Stimulated activated CD4-positive, alpha-beta T cell treated with anti-CD3 and anti-CD28 coated beads, Interleukin-1b, Interleukin-23, amount 100 ng/mL, for 1 hour (primary cell): ENCODE measurements at places on chromosomes 1 and 21.

- DNase-seq: no peak
Measured at GRCh38 chr1:197284325-197284724, 16.3 kb downstream of the CRB1 start.

- no peak for DNase-seq
Measured at GRCh38 chr1:75559800-75560199, 51.1 kb downstream of the SLC44A5 start.

DNA sequence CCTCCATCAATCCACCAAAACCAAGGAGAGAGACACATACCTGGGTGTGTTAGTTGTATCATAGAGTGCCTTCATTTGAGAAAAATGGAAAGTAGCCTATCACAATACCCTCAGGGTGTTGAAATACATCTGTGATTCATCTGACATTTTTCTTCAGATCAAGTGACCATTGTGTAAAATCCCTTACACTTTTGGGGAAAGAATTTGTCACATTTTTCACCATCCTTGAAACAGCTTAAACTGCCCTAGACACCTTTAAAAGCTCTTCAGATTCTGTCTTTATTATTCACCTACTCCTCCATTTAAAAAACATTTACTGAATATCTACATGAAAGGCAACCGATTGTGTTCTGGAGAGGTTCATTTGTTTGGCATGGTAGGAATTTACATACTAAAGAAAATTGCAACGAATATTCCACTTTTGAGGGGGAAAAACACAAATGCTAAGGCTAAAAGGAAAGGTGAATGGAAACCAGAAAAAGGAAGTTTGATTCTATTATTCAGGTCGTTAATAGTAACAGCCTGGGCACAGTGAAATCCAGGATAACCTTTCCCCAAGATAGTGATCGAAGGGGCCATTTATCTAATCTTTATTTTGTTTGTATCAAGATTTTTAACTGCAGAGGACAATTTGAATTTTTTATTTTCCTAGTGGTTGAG is 70.4 kb upstream of the SAMSN1 start:
- DNase-seq: no peak

DNA sequence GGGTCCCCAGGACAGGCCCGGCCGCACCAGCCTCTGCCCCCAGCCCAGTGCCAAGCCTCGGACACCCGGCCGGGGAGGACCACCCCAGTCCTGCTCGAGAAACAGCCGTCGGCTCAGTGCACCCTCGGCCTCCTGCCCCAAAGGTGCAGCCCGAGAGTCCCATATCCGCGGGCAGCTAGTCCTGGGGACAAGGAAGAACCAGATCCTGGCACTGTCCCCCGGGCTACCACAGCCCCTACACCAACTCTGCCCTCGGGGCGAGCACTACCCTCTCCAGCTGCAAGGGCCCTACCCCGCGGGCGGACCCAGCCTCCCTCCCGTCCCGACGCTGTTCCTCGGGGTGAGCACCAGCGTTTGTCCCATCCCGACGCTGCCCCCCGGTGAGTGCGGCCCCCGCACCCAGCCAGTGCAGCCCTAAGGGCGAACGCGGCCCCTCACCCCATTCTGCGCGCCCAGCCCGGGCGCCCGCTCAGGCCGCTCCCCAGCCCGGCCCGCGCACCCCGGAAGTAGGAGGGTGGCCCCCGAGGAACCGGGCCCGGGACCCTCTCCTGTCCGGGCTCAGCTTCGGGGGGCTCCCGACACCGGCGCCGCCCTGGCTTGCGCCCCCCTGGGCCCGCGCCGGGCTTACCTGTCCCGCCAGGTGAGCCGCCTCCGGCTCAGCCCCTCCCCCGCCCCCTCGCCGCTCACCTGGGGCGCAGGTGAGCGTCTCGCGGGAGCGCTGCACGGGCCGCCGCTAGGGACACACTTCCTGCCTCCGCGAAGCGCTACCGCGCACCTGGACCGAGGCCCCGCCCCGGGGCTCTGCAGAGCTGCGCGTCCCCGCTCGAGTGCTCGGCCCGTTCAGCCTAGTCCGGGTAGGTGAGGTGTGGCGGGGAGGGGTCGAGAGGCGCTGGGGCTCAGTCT is at the start of gene KDF1:
TSS of gene KDF1 (minus strand) at position 747 of the 903 bp plus-strand sequence. CDS start 8,088 bp downstream, outside the sequence.
- peak; percentile 22 for DNase-seq

DNA sequence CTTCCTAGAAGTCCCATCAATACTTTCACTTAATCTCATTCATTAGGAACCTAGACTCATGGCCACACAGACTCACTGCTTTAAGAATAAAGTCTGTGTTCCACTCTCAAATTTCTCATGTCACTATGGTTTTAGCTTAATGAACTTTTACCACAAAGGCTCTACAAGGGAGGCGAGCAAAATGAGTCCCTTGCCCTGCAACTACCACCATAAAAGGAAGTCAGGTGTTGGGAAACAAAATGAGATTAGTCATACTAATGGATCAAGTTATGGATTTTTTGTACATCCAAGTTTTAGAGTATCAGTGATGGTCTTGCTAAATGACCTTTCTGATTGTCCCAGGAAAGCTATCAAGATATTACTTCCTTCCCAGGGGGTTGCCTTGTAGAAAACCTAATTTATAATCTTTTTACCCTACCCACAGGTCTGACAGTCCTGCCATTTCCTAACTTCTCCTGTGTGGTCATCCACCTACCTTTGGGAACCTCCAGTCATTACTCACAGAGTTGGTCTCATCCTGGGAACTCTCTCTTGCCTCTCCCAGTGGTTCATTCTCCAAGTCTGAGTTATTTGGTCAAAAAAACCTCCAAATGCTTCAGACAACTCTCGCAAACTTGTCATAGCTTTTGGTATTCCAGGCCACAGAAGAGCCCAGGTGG is 51.8 kb upstream of the SLC16A1 start:
- DNase-seq: no peak
